Mucosa of gallbladder (tissue), 1 donor: ENCODE measurements at places on chromosomes 4 and X.
A peak's percentile ranks its signal among the peaks of the same experiment; 100 is the strongest.

- DNase-seq = no peak
Measured at GRCh38 chrX:71604141-71604540, 14.2 kb downstream of the CXCR3 start.

DNA sequence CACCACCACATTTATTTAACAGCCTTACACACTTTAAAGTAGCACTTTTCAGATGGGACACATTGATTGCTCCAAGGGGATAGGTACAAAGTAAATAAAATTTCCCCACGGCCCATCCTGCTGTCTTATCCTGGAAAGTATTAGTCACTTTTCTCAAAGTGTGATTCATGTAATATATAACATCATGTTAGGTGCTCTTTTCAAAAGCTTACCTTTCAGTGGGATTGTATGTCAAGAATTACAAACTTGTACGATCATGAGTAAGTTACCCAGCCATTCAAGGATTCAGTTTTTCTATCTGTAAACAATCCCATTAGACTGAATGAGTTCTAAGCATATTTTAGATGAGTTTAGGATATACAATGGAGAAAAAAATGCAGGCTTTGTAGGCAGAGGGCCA lies 876.6 kb upstream of the GRID2 start:
- no peak for DNase-seq

GRCh38 chrX:109709129-109709631 lies 23.9 kb downstream of the ACSL4 start:
- DNase-seq = no peak

- no peak for DNase-seq
Measured at GRCh38 chr4:169116270-169116901, 106.3 kb upstream of the CBR4 start.

DNA sequence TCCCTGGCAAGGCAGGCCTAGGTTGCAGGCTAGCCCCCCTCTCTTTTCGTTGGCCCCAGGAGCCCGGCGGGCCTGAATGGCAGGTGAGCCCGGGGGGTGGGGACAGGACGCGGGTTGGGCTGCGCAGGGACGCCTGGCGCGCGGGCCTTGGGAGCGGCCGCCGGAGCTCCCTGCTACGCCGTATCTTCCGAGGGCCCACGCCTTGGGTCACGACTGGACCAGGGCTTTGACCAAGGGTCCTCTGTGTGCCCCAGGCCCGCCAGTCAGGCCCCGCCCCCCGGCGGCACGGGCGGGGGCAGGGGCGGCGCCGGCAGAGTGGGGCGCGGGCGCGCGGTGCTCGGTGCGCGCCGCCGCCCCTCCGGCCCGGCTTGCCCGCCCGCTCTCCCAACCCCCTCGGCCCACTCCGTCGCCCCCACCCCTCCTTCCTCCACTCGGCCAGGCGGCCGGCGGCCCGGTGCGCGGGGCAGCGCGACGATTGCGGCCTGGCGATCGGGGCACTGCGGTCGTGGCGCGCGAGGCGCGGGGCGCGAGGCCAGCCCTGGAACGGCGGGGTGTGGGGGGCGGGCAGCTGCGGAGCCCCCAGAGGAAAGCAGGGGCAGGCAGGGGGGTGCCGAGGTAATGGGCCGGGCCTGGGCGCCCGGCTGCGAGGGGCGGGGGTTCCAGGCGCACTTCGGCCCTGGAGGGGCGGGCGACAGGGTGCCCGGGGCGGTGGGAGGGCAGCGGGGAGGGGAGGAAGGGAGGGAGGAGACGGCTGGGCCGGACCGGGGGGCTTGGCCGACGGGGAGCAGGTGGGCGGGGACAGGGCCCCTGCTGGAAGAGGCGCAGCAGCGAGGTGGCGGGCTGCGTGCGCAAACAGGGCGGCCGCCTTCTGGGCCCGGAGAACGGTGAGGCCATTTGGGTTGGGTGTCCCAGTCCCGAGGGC lies at the start of gene PRRG3:
Gene PRRG3, plus strand, starts transcription at position 798 of the 922 bp plus-strand sequence. CDS start 3,357 bp downstream, outside the sequence.
- DNase-seq = no peak

DNA sequence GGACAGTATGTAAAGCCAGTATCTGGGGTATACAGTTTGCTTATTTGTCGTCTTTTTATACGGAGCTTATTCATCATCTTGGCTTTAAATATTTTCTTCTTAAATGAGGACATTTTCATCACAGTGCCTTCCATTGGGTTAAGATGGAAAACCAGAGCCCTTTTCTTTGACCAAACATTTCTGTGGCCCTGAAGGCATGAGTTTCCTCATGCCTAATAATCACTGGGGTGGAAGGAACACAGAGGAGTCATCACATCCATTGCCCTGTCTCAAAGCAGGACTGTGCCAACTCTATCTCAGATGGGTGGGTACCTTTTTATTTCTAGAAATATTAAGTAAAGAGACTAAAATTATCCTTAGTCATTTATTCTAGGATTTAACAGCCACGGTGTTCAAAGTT lies 40.0 kb downstream of the CHRDL1 start:
- no peak for DNase-seq

GRCh38 chr4:124757126-124757525 lies 44.6 kb upstream of the ANKRD50 start:
- no peak for DNase-seq

- no peak for DNase-seq
Measured at GRCh38 chrX:15465347-15465746, 27.8 kb downstream of the PIR start.

DNA sequence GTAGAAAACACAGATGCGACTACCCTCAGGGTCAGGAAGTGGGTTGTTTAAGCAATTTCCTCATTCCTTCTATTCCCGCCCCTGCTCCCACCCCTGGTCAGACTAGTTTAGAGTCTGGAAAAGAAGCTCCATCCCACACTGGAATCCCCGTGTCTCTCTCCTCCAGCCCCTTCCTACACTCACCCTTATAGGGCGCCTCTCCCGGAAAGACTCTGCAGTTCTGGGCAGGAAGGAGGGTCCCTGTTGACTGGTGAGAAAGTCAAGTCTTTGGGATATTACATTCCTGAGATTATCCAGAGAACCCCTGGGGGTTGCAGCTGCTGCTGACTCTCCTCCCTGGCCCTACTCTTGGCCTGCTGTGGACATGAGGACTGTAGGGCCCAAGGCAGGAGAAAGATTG lies 11.9 kb downstream of the STARD8 start:
- DNase-seq = no peak

- DNase-seq = no peak
Measured at GRCh38 chr4:6088950-6089349, 70.7 kb upstream of the C4orf50 start.

- DNase-seq = no peak
Measured at GRCh38 chr4:89658701-89659024, 178.3 kb downstream of the SNCA start.

- DNase-seq = no peak
Measured at GRCh38 chr4:48329976-48330375, 11.4 kb upstream of the SLAIN2 start.

GRCh38 chr4:40915318-40916217 lies 165.8 kb downstream of the NSUN7 start:
- DNase-seq = no peak

DNA sequence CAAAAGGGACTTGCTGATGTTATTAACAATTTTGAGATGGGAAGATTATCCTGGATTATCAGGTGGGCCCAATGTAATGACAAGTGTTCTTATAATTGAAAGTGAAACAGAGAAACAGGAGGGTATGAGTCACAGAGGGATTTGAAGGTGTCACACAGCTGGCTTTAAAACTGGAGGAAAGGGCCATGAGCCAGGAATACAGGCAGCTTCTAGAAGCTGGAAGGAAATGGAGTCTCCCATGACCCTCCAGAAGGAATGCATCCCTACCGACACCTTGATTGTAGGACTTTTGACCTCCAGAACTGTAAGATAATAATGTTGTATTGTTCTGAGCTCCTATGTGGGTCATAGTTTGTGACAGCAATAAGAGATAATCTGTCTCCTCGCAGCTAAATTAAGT lies 98.0 kb upstream of the STIM2 start:
- DNase-seq = no peak

DNA sequence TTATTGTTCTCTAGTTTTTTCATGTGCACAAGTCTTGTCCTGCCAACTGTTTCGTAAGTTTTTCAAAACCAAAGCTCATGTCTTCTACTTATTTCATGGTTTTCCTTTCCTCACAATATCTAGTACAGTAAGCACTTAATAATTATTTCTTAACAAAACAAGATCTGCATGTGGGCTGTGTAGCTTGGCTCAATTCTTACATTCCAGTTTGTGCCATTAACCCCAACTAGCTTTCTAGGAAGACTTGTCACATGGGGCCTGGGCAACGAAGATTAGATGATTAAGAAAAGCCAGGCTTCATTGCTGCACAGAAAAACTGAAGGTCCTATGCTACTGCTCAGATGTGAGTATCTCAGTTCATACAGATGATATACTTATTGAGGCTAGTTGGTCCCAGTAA lies 155.3 kb upstream of the TEX13A start:
- no peak for DNase-seq

- peak; percentile 13 for DNase-seq
Measured at GRCh38 chrX:104432321-104432720, 133.7 kb upstream of the IL1RAPL2 start.

DNA sequence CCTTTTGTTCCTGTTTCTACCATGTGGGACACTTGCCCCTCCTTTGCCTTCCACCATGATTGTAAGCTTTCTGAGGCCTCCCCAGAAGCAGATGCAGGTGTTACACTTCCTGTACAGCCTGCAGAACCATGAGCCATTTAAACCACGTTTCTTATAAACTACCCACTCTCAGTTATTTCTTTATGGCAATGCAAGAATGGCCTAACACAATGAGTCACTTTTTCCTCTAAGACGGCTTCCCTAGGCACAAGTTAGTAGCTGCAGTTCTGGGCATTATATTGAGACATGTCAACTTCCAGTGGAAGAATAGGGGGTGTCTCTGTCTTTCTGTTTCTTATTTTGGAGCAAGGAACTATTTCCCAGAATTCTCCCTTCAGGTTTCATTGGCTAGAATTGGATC lies 32.9 kb upstream of the DIPK2B start:
- DNase-seq = no peak

- DNase-seq = no peak
Measured at GRCh38 chr4:82893942-82894341, 3.0 kb upstream of the SEC31A start.

DNA sequence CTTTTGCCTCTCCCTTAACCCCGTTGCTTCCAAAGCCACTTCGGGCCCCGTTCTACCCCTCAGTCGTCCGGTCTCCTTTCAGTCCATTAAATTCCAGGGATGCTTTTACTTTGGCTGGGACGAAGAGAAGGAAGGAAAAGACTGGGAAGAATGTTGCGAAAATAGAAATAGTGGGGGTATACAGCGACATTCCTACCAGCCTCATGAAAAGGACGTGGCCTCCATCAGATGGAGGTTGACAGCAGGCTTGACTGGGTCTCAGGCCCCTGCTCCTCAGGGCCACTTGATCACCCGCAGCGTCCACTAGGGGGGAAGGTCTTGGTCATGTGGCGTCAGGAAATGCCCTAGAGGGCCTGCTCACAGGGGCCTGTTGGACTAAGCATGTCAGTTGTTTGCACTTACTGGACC lies 657 bp upstream of the ANKRD50 start:
- peak; percentile 67 for DNase-seq

- no peak for DNase-seq
Measured at GRCh38 chr4:2433609-2434350, 15.0 kb downstream of the CFAP99 start.

GRCh38 chr4:18844726-18845125 lies 823.2 kb upstream of the LCORL start:
- no peak for DNase-seq

DNA sequence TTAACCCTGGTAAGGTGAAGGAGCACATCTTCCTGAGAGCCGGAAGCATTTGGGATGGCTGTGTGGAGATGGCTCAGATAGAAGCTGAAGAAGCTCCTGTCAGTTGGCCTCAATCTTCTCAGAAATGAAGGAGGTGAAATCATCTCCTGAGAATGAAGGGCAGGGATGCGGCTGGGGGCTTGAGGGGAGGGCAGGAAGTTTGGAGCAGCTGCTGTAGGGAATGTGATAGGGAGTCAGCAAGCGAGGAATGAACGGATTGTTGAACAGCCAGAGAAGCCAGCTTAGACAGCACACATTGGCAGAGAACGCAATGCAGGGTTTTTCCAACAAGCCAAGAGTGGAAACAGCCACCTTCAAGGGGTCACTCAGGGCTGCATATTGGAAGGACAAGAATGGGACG lies 10.0 kb downstream of the KCNE5 start:
- DNase-seq = no peak

GRCh38 chr4:86554646-86555045 lies 39.5 kb upstream of the PTPN13 start:
- DNase-seq = no peak

DNA sequence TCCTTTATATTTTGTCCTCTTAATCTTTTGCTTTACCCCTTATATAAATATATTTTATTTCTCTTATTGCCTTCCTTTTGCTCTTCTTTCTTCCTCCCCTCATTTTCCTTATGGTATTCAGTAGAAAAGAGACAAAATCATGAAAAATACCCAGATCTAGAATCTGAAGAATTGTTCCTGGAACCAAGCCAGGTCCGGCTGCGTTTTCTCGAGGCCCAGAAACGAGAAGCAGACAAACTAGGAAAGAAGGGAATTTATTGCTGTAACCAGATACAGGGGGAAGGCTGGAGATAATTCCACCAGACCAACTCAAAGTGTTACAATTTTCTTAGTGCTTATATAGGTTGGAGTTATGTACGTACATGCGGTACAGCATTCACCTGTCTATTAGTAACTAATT lies 328.7 kb downstream of the GABRG1 start:
- no peak for DNase-seq

DNA sequence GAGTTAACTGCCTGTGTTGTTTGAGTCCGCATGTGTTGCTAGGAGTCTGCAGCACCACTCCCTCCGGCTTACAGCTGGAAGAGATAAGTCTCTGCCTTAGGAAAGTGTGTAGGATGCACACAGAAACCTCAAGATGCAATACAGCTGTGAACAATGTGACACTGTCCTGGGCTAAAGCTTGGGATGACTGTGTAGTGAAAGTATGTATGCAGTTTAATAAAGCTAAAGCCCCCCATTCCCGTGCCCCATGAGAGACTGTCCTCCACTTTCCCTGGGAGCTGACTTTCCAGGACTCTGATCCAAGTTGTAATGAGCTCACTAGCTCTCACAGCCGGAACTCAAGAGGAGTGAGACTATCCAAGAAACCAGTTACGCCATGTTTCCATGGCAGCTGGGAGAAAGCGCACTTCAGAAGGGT lies 156.6 kb upstream of the FTHL17 start:
- DNase-seq = peak; percentile 30

DNA sequence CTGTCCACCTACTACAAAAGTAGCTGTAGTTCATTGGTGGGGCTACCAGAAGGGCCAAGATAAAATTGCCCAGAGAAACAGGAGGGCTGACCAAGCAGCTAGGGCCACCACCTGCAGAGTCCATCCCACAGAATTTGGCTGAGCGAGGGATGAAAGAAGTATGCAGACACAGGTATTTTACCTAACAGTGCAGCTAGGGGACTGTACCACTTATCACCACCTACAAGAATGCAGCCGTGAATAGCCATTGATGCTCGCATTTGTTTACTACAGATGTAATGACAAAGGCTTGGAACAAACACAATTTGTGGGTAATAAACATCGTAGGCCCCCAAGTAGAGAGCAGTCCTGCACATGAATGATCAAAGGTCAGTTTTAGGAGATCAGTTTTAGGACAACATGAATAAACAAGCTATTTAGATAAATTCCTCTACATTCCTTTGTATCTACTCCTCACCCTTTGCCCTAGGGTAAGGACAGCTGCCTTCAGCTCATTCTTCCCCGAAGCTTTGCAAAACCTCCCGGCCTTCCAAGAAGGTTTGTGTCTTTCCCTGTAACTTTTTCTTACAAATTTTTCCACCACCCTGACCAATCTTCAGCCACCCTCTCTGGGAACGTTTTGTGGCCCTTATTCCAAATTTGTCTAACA lies 49.5 kb downstream of the ZNF718 start:
- DNase-seq = no peak
